ENCODE measurements at places on chromosomes 3 and 15.

GRCh38 chr3:50604628-50605588 is 6.7 kb downstream of the CISH start:
- no peak for DNase-seq

- no peak for DNase-seq
These were observed 46.0 kb downstream of the RBM15B start for GRCh38 chr3:51436998-51437639.

DNA sequence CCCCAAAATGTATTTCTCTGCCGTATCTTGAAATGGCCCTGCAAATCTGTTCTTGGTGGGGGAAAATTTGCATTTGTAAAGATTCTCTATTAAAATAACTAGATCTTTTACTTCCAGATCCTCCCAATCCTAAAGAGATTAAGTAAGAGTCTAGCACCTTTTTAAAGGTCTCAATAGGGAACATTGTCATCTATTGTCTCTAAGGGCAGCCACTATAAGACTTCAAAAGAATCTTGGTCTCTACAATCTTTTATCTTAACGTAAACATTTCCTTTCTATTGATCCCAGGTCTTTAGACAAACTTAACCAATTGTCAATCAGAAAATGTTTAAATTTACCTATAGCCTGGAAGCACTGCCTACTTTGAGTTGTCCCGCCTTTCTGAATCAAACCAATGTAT is 1313.3 kb downstream of the ROBO2 start:
- DNase-seq, result no peak

- no peak for DNase-seq
These were observed 89.0 kb downstream of the BDH1 start for GRCh38 chr3:197466586-197467399.

GRCh38 chr3:105327662-105328337 is 38.9 kb upstream of the ALCAM start:
- DNase-seq, result no peak

- DNase-seq, result no peak
These were observed 25.5 kb upstream of the ESYT3 start for GRCh38 chr3:138408751-138409570.

DNA sequence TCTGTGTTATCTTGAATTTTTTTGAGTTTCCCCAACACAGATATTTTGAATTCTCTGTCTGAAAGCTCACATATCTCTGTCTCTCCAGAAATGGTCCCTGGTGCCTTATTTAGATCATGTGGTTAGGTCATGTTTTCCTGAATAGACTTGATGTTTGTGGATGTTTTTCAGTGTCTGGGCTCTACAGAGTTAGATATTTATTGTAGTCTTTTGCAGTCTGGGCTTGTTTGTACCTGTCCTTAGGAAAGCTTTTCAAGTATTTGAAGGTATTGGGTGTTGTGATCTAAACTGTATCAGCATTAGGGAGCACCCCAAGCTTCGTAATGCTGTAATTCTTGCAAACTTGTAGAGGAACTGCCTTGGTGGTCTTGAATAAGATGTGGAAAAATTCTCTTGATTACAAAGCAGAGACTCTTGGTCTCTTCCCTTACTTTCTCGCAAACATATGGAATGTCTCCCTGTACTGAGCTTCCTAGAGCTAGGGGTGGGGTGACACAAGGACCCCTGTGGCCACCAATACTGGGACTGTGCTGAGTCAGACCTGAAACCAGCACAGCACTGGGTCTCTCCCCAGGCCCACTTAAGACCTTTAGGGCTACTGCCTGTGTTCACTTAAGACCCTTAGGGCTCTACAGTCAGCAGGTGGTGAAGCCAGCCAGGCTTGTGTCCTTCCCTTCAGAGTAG is 26.5 kb downstream of the TM4SF18 start:
- no peak for DNase-seq

DNA sequence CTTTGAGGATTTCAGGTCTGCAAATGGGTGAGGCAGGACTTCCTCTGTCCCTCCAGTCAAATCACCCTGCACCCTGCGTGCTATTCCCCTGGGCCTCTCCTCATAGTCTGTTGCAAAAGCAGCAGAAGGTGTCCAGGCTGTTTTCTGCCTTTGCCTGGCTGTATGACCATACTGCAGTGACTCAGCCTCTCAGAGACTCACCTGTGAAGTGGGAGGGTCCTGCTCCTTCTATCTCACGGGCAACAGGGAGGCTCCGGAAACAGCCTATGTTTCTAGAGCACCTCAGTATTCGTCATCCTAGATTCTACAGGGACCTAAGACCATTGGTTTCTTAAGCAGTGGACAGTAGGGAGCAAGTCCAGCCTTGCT is 216.4 kb downstream of the TLE3 start:
- no peak for DNase-seq

- DNase-seq, result no peak
These were observed 2.3 kb downstream of the SH3BP5 start for GRCh38 chr3:15330031-15330596.

DNA sequence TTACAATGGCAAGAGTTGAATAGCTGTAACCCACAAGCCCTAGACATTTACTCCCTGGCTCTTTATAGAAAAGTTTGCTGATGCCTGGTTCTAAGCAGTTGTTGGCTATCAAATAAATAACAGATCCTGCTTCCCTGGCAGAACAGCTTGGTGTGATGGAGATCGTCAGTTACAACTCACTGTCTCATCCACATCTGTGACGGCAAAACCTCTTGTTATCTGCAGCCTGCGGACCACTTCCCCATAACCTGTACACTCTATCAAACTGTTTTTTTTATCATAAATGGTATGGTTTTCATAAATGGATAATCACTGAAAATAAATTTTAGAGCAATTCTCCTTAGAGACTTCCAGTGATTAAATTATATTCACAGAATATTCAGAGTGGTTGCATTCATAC is 14.1 kb downstream of the ZDHHC3 start:
- no peak for DNase-seq

- DNase-seq, result no peak
These were observed 30.4 kb downstream of the NFKBIZ start for GRCh38 chr3:101879623-101880284.

GRCh38 chr3:25038922-25039321 is 389.1 kb upstream of the RARB start:
- no peak for DNase-seq

GRCh38 chr3:190739641-190740185 is 122.8 kb downstream of the GMNC start:
- DNase-seq, result no peak

GRCh38 chr3:155664925-155665695 is 79.8 kb downstream of the PLCH1 start:
- DNase-seq, result no peak

- DNase-seq, result no peak
These were observed 28.2 kb downstream of the DAG1 start for GRCh38 chr3:49498239-49498638.

- no peak for DNase-seq
These were observed 122.2 kb upstream of the TP63 start for GRCh38 chr3:189508784-189509501.

DNA sequence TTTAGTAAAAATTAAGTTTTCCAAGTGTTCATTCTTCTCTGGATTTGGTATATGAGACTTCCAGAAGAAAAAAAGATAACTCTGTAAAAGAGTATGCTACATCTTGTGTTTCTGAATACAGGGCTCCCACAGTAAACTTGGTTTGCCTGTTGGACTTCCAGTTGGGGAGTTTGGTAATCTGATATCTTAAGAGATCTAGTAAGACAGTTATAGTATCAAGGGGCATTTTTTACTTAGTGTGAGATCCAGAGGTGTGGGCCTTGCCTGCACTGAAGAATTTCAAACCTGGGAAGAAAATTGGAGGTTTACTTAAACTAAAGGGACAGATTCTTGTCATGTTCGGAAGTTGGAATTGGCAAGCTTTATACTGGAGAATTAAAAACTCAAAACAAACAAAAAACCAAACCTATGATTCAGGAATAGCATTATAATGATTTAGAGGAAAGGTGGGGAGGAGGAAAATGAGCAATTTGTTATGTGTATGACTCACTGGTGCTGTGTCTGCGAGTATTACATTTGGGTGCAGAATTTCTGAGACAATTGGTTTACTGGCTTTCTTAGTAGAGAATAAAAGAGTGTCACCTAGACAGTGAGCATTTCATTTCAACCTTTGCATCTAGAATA is 58.9 kb upstream of the ULK4 start:
- DNase-seq, result no peak

DNA sequence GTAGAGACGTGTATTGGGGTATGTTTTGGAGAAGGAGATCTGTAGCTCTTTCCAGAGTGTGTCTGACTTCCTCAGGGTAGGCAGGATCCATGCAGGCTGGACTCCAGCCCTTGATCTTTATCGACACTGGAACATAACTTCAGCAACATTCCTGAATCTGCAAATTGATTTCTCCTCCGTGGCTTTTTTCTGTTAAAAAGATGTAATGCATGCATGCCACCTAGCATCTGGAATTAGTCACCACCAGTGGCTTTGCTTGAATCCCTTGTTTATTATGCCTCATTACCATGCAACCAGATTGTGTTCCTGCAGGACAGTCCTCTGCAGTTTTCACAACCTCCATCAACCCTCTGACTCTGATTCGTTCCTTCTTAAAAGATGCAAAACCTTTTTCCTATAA is 86.1 kb downstream of the CCNL1 start:
- DNase-seq, result no peak

DNA sequence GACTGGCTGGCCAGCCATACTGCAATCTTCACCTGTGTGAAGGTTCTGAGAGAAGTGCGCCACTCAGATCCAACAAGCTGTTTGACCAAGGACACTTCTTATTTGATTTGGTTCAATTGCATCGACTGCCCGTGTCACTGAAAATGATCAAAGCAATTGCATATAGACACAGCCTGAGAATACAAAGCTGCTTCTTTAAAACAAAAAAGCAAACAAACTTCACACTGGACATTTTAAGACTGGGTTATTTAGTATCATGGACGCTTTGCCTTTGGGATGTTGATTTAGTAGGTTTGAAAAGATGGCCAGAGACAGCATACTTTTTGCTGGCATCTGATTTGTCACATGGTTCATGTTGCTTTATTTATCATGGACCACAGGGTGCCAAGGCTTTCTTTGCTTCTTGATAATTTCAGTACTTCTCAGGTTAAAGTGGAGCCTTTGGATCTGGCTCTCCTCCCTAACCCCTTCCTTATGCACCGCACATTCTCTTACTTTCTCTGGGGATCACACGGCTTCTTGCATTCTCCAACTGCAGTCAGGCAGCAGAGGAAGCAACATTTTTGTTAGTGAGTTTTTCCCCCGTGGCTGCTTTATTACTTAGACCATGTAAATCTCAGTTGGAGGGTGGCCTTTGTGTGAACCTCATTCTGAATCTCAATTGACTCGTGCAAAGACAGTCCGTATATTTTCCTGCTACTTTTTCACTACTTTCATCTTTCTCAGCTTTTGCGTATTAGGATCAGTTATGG is 151.0 kb downstream of the CD47 start:
- DNase-seq, result no peak

DNA sequence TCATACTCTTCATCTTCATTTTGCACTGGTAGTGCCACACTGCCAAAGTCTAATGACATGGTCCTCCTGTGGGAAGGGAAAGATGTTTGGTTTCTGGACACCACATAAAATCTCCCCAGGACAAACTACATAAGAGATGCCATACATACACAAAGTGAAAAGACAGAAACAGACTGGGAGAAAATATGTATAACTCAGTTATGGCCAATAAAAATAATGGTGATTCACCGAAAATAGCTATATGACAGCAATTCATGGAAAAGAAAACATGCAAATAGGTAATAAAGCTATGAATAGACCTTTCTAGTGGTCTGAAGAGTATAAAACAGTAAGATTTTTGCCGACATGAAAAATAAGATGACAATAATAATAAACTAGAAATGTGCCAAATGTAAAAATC is 5.3 kb downstream of the CEP152 start:
- DNase-seq, result no peak

GRCh38 chr3:194689493-194689944 is 3.8 kb downstream of the FAM43A start:
- no peak for DNase-seq

- no peak for DNase-seq
These were observed 27.7 kb downstream of the CCDC54 start for GRCh38 chr3:107404727-107405469.

- DNase-seq, result no peak
These were observed 637.7 kb upstream of the UBE2E2 start for GRCh38 chr3:22565393-22565792.

DNA sequence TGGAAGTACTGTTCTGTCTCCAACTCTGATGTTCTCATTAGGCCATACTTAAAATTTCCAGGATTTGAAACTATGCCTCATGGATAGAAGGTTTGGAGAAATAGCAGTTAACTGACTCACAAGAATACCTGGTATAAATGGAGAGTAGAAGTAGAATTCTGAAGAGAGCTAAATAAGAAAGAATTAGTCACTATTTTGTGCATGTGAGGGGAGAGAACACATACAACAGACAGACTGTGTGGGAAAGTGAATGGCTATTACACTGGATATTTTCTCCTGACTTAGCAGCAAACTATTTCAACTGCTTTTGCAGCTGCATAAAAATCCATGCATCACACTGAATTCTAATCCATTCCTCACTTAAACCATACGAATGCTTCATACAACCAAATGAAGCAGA is 71.3 kb downstream of the C3orf70 start:
- DNase-seq, result no peak

DNA sequence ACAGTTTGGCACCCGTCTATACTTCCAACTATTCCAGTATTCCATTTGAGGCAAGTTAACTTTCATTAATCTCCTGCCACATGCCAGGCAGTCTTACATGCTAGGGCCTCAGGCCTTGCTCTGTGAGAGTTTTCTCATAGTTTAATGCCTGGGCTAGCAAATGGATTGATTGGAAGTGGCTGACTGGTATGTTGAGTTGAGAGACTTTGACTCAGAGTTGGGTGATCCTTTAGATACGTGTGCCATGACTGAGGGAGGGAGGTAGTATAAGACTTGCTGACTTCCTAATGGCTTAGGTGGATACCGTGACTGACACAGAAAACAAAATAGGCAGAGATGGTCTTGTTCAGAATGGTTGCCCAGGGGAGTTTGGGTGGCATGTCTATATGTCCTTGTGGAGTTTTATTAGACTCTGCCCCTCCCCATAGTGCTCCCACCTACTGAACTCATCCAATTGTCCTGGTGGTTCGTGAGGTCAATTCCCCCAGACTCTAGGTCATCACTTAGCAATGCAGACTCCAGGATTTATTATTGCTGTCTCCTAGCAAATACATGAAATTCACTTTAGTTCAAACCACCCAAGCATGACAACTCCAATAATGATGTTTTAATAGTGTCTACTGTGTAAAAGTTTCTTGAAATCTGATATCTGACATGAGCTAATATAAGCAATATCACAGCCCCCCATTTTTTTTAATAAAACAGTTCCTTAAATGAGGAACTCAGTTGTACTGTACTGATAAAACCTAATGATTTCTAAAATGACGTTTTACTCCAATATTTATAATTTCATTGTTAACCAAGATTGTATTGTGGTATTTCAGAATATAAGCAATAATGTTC is 413.9 kb upstream of the MDFIC2 start:
- DNase-seq, result no peak

GRCh38 chr3:72273615-72274014 is 488.7 kb upstream of the PROK2 start:
- no peak for DNase-seq

Measured in stimulated activated CD4-positive, alpha-beta T cell treated with anti-CD3 and anti-CD28 coated beads, Interleukin-12 subunit alpha, Interleukin-12 subunit beta, amount 100 ng/mL, for 4 hours (primary cell).